Astrocyte (in vitro differentiated cells and primary cell): ENCODE measurements at places on chromosomes 3 and 15.
A peak's percentile ranks its signal among the peaks of the same experiment; 100 is the strongest.

DNA sequence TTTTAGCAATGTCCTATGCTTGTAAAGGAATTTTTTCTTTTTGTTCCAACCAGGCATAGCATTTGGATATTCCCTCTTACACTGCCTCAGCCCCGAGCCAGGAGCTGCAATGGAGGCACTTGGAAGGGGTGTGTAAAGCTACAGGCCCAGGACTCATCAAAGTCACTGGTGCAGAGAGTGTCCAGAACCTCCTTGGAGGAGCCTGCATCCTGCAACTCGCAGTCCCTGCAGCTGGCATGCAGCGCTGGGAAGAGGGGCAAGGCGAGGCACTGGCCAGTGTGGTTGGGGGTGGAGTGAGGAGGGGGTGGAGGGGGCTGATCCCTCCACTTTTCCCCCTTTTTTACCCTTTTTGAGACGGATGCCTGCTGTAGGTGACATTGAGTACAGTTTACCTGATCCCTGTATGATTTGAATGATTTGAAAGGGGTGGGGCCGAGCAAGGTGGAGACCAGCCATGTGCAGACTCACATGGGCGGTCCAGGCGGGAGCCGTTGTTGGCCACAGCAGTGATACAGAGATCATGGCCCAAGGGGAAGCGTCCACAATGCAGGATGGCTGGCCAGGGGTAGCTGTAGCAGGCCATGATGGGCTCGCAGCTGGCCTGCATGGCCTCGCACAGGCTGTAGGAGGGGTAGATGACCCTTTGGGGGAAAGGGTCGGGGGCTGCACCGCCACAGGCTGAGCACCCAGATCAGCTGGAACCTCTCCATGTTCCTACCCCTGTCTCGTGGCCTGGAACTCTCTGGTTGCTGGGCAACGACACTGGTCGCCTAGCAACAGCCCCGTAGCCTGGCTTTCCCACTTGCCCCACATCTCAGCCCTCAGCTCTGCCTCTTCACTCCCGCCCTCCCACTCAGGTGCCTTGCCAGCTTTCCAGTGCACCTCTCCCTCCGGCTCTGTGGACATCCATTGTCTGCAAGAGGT, 7.9 kb downstream of the P4HTM start:
- DNase-seq = no peak

DNA sequence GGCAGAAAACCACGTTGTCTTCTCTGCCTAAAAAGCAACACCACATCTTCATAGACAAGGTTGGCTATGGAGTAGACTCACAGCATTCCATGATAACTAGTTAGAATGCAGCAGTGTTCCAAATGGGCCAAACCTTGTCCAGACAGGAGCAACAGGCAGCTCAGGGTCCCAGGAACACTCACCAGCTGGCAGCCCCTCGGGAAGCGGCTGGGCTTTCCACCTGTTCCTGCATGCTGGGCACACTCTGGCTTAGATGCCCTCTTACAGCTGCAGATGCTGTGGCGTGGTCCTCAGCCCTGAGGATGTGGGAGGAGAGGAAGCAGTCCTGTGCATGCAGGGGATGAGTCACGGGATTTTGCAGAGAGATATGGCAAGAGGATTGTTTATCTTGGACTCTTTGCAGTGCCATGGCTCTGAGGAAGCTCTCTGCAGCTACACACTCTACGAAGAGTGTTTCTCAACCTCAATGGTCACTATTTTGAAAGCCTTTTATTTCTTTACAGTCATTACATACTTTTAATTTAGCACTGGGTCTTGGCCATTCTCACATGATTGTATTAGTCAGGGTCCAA, 11.3 kb downstream of the NRROS start:
- DNase-seq = peak; percentile 98

DNA sequence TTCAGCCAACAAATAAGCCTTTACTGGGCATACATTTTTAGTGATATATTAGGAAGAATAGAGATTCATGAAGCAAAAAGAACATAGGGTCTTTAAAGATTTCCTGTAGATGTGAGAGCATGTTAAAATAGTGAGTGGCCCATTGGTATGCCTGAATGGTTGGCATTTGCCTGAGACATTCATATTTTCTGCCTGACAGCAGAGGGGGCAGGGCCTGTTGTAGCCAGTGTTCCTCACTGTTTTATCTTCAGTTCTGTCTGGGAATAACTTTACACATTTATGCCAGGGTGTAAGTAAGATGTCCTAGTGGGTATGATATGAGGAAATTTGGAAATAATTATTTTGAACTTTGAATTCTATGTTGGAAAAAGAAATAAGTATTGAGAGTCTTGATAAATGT, 704.7 kb upstream of the ARPP21 start:
- DNase-seq = no peak

DNA sequence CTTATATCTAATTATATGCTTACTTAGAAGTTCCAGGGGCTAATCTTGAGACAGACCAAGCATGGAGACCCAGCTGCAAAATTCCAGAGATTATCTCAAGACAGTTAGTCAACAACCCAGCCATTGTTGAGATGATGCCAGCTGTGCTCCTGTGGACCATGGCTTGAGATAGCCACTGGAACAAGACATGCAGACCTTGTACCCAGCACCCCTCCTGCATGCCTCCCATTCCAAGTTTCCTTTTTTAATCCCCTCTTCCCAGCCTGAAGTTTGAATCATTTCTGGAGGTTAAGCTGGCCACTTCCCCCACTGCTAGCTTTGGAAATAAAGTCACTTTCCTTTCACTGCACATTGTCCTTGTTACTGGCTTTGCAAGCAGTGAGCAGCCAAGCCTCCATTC, 53.8 kb downstream of the IMPG2 start:
- DNase-seq = no peak

DNA sequence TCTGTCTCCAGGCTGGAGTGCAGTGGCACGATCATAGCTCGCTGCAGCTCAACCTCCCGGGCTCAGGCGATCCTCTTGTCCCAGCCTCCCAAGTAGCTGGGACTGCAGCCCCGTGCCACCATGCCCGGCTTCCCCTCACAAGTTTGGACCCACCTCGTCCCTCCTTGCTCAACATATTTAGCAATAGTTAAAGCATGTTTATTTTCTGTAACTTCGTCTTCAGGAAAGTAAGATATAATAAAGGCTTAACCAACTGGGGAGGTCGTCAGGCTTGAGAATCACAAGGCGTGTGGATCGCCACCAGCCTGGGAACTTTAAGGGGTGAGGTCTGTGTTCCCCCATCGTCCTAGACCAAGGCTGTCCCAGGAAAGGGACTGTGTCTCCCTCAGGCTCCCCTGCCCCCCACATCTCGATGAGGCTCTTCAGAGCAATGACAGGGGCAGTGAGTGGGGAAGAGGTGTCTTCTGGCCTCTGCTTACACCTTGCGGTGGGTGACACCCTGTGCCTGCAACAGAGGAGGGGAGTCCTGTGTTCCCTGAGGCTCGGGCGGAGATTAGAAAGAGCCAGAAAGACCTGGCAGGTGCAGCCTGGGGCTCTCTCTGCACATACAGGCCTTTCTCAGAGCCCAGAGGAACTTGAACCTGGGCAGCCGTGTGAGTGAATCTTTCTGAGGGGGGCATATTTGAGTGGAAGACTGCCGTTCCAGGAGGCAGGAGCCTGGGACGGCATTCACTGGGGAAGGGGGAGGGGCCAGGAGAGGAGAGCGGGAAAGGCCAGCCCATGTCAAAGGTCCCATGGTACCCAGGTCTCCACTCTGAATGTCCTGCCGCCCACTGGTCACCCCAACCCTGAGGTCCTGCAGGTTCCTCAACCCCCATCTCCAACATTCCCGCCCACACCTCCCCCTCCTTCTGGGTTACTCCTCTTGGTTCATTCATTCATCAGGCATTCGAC, 152.3 kb downstream of the SMAD6 start:
- DNase-seq = no peak

DNA sequence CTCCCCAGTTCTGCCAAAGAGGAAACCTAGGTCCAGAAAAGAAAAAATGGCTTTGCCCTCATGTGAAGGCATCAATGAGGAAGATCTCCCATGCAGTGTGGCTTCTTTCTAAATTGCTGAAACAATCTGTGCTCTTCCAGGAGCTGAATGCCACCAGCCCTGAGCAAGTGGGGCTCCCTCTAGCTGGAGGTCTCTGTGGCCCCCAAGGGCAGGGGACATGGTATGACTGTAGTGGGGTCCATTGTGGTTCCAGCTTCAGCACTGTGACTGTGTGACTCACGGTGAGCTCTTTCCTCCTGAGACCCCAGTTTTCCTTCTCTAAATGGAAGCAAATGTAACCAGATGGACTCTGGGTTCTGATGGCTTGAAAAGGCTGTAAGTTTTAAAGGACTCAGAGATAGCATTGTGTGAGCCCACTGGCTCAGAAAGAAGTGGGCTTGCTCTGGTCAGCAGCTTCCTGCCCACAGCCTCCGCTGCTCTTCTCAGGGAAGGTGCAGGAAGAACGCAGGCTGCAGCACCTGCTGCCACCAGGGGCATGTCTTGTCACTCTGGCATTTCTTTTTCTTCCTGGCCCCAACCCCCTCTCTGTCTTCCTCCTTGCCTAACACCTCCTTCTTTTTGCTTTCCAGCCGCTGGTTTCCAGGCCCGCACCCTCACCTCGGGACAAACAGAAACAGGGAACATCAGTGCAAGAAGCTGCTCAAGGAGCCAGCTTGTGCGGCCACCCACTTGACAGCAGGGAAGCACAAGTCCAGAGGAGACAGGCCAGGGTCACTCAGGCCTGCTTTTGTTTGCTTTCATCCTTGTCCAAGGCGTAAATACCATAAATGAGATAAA, 5.8 kb upstream of the CXCR6 start:
- no peak for DNase-seq

DNA sequence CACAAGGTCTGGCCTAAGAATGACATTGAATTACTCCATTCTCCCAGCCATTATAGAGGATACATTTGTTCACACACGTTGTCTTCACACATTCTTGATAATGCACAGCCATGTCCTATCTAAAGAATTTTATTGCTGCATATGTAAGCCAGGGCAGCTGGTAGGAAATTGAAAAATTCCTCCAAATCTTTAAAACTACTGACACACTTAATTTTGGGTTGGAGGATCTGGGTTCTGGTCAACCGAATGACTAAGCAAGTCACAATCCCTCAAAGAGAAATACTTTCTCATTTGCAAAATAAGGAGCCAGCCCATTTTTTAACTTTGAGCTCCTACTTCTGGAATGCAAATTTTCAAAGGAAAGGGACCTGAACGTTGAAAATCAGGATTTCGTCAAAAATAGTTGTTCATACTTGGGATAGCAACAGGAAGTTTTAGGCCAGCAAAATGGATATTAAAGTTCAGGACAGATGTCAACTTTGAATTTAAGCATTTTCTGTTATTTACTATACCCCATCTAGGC, 638.3 kb downstream of the NTRK3 start:
- DNase-seq = peak; percentile 23

DNA sequence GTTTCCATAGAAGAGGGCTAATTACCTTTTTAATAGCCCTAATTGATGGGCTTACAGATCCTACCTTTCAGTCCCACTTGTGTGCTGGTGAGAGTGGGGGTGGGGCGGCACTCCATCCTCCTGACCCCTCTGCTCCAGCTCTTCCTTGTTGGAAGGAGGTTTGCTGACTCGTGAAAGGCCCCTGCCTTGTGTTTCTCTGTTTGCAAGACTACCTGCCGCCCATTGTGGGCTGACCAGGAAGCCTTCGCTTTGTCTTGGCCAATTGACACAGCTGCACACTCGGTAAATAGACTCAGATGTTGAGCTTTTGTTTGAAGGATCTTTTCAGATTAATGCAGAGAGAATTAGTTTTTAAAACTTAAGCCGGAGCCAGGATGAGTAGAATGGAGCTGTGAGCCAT, 197.3 kb upstream of the HES1 start:
- DNase-seq = no peak

GRCh38 chr3:23830869-23831484, 25.2 kb downstream of the UBE2E1 start:
- DNase-seq = peak; percentile 16

DNA sequence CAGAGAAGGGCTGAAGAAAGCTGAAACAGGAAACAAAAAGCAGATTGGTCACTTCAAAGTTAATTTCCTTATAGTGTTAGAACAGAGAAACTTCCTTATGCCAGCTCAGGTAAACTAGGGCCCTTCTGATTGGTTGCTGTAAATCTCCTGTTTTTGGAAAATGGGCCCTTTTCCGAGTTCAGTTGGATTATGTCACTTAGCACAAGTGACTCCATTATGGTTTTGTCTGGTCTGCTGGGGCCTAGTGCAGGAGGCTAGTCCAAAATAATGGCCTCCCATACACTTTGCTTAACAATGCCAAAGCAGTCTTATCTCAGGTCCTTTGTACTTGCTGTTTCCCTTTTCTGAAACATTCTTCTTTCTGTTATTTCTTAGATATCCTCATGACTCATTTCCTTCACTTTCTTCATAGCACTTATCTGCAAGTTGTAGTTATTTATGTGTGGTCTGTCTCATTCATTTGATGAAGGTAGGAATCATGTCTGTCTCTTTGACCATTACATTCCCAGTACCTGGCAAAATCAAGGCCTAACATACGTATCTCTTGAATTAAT, 7.7 kb upstream of the DCP1A start:
- peak; percentile 73 for DNase-seq

- peak; percentile 19 for DNase-seq
These were observed 17.7 kb downstream of the MRPL3 start for GRCh38 chr3:131485119-131485518.

DNA sequence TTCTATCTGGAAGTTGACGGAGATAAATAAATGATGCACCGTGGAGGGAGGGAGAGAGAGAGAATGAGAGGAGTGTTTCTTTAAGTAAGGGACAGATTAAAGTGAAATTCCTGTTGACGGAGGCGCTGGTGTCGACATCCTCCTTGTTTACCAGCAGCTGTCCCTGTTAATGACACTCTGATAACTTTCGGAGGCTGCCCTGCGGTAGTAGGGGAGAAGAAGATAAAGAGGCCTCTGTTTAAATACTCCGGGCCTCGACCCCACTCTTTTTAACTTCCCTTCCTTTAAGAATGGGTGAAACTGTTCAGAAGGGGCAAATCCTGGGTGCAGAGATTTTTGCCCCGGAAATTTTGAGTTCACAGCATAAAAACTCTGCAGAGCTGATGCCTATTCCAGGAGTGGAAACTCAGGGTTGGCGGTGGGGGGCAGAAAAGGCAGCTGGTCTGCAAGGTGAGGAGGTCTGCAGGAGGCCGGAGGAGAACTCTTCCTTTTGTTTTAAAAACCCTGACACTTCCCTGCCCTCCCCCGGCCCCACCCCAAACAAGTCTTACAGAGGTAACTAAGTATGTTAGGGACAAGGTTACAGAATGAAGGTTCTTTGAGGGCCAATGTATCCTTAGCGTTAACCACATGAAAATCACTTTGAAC, 276.6 kb upstream of the NR2F2 start:
- no peak for DNase-seq

DNA sequence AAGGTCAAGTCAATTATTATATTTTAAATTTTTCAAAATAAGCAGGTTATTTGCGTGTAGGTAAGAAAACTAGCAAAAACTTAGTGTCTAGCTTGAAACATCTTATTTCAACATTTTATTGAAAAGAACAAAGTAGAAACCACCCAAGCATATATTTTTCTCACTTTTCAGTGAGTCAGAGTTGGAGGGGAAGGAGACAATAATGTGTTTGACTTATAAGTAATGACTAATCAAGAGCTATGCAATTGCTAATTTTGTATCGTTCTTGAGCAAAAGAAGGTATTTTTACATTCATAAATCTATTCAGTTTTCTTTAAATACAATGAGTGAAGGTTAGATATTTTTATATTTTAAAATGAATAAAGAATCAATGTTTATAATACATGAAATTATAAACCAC, 54.4 kb upstream of the P2RY1 start:
- peak; percentile 27 for DNase-seq

- DNase-seq = no peak
These were observed 274.7 kb downstream of the FOXP1 start for GRCh38 chr3:71308836-71309235.

GRCh38 chr3:186053954-186054791, 54.7 kb downstream of the ETV5 start:
- DNase-seq = peak; percentile 32
